ENCODE measurements at places on chromosomes 2 and 18. TPM values are rescaled to one million over a fixed set of nuclear protein-coding genes. Genes with fewer than 3 reads are reported as not detected.
A peak's percentile ranks its signal among the peaks of the same experiment; 100 is the strongest.

DNA sequence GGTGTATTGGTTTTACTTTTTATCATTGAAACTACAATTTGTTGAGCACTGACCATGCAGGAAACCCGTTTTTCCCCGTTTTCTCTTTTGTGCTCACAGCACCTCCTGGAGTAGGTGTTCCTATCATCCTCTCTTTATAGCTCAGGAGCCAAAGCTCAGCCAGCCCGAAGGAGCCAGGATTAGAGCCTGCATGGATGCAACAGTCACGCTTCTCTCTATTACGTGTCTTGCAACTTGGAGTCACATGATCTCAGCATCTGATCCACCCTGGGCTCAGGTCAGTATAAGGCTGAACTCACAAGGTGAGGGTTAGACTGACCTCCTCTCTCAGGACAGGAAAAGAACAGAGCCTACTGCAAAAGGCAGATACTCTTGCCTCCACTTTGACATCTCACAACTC is 150.5 kb downstream of the MBP start:
- DNase-seq: no peak

DNA sequence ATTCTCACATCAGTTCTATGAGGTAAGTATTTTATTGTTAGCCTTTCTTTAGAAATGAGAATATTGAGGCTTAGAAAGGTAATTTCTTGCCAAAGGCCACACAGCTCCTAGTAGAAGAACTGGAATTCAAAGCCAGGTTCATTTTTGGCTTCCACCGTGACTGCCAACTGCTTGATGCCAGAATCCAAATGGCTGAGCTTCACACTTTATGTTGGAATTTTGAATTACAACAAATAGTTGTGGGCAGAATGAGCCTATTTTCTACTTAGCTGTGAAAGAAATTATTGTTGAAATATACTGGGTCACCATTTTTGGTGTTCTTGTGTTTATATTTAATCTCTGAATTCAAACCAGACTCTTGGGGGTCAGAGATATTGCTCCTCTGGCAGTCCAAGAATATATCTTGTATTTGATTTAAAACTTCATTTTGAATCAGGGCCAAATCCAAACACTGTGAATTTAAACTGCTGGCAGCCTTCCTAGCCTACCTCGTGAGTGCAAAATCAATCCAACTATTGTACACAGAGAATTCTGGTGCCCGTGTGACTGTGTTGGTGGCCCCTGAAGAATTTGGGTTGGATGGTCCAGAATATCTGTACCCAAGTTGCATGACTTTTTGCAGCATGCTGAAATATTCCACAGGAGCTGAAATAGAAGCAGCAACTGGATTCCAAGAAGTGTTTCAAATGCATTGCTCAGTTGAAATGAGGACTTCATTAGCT is 35.6 kb upstream of the LPIN1 start:
- DNase-seq: no peak

GRCh38 chr18:78352910-78353309 is 626.7 kb upstream of the SALL3 start:
- peak; percentile 24 for DNase-seq

DNA sequence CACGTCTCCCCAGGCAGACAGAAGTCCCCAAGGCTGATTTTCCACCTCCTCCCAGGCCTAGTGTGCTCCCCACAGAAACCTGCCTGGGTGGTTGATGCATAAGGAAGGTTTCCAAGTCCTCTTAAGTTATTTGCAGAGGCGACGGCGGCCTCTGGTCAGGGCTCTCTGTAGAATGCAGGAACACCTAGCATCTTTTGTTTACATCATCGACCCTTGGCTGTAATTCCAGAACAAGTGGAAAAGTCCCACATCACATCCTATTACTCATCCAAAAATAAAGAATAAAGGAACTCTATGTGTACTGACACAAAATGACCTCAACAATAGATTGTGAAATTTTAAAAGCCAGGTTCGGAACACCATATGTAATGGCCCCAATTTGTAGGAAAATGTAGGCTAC is 211.1 kb downstream of the ALPK2 start:
- DNase-seq: no peak

DNA sequence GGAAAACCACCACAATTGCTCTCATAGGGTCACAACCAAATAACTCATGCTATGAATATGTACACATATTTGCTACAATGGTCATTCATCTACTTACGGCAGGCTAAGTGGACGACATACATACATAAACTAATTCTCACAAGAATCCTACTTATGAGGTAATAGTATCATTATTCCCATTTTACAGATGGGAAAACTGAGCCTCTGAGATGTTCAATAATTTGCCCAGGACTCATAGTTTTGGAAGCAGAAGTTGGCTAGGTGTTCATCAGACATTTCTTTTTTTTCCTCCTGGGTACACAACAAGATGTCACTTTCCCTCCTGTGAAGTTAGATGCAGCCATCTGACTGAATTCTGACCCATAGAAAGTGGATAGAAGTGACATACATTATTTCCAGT is 89.0 kb upstream of the PKDCC start:
- DNase-seq: no peak

GRCh38 chr2:162091325-162092007 is 17.5 kb upstream of the DPP4 start:
- peak; percentile 58 for DNase-seq

- DNase-seq: no peak
These were observed 56.1 kb downstream of the RPL37A start for GRCh38 chr2:216554755-216555154.

DNA sequence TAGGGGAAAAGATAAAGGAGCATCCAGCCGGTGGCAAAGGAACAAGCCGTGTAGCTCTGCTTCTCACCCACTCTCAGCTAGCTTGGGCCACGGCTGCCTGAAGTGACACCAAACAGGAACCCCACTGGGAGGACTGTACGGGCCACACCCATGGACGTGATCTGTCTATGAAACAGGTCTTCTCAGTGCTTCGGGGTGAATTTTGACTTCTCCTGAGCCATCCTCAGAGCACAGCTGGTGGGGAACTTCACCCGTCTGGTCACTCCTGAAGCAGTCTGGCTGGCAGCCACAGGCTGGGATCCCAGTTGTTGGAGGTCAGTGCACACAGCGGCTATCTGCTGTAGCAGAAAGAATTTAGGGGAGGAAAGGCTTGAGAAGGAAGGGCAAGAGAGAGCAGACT is 223.8 kb downstream of the FAM210A start:
- DNase-seq: no peak

DNA sequence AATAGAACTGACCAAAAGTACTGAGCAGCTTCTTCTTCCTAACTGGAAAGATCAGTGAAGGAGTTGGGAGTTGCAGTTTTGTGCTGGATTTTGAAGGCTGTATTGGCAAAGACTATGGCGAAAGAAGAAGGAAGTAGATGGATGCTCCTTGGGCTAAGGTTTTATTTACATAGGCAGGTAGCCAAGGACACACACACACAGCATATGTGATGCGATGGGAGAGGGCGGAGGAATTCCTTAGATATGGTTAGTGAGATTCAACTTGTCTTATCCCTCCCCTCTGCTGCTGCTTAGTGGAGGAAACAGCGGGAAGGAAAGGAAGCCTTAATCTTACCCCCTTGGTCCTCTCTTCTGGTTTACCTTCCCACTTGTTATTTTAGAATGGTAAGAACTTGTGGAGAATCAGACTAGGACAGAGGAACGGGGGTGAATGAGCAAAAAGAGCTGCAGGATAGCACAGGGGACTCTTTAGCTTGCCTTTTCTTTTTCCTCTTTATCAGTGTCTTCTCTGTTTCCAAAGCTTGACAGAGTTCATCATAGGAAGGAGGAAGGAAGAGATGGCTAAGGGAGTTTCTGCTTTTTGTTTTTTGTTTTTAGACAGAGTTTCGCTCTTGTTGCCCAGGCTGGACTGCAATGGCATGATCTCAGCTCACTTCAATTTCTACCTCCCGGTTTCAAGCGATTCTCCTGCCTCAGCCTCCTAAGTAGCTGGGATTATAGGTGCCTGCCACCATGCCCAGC is 87.9 kb downstream of the OSBPL6 start:
- DNase-seq: no peak

GRCh38 chr2:88010136-88010535 is 6.2 kb downstream of the RNU2-63P start:
- no peak for DNase-seq

- DNase-seq: no peak
These were observed 686.7 kb downstream of the TMEM182 start for GRCh38 chr2:103448495-103448894.

GRCh38 chr2:36597003-36597531 is 901 bp downstream of the FEZ2 start:
- DNase-seq: no peak

DNA sequence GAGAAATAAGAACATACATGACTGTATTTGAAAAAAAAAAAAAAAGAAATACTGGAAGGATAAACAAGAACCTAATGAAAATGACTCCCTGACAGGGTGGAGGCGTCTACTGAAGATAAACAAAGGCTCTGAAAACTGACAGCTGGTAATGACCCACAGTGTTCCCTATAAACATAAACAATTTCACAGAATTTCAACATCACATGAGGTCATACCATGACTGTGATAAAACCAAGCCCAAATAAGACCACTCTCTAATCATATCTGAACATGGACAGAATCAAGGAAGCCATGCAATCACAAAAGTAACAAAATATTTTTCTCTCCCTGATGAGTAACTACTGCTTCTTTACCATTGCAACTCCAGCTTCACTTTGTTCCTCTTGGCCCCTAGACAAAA is 159.3 kb downstream of the FAM124B start:
- DNase-seq: no peak

- DNase-seq: no peak
These were observed 31.5 kb downstream of the TMEM37 start for GRCh38 chr2:119463136-119463535.

DNA sequence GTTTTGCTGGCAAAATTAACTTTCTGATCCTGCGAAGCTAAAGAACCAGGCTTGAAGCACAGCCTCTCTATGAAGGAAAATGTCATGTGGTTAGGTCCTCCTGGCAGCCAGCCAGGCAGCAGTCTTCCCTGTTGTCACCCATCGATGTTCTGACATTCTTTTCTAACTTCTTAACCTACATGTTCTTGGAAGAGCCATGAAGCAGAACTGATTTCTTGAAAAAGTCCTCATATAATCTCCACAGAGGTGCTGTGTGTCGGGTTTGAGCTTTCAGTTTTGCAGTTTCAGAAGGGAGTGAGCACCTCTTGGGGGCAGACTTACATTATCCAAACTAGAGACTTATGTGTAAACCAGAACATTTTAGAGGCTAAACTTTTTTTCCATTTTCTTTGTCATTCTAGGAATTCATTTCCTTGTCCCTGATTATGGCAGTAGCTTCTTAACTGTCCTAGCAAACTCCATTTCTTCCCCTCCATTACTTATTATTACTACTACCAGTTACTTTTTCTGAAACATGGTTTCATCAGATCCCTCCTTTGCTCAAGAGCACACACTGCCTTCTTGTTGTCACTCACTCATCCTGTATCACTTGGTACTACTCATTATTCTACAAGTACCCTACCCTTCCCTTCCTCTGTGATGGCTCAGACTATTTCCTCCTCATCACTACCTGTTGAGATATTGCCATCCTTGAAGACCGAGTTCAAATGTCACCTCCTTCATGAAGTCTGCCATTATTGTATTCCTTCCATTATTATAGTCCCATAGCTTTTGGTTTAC is 31.1 kb downstream of the DOK1 start:
- DNase-seq: no peak

DNA sequence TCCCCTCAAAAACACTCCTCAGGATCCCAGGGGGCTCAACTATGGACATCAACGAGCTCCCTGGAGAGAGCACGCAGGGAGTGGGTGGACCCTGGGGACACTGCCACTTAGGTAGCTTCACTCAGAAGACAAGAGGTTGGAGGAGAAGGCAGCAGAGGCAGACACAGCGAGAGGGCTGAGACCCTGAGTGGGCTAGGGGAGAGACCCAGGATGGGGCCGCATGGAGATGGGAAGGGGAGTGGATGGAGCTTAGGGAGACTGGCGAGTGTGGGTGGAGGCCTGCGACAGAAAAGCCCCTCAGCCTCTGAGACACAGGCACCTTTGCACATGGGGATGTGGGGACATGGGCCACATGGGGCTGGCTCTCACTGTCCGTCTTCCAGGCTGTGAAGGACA is 70.9 kb downstream of the ASB1 start:
- no peak for DNase-seq

DNA sequence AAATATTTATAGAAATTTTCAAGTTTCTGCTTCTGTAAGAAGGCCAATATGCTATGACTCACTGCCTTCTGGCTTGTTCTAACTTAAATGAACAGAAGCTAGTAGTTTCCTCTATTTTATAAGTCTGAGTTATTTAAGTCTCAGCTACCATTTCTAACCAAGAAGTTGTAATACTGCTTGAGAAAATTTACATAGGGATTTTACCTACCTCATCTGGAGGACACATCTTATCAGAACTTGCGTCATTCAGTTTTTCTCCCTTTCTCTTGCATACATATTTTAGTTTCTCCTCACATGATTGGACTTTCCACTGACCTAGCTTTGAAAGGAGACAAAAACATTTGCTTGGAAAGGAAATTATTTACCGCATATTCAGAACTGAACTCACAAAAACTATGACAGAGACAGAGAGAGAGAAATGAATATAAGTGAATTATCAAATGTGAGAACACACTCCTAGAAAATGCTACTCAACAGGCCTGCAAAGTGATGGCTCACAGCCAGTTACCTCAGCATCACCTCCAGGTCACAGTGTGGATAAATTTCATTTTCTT is 81.1 kb upstream of the CD302 start:
- no peak for DNase-seq

DNA sequence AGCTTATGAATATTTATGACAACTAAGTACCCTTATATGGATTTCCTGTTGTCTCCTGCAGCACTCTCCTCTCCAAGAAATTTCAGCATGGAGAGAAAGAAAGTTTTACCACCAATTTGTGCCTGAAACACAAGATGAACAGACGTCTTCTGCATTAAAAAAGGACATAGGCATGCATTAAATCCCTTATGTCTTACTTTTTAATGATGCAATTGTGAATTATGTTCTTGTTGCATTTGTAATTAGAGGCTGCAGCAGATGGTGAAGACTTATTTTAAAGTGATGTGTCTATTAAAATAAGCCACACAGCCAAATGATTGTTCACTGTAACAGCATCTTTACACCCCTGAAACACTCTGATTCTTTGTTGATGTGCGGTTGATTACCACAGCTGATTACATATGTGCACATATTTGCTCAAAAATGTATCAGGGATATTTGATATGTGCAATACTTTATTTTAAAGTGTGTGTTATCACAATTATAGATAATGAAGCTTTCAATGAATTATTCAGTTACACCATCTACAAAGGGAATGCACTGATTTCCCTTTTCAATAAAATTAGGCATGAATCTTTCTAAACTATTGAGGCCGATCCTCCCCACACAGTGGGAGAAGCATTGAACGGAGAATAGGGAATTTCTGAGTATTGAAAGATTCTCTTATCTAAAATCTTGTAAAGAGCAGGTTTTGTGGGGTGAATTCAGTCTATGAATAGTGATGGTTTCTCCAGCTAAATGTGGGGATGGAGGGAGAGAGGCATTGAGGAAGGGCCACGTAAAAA is 585.1 kb downstream of the SLC4A3 start:
- DNase-seq: no peak

Gene DHX57
- total RNA-seq: 30.3 TPM

Gene IGFBP2
- 873 TPM for total RNA-seq

Gene MYO3B
- 0.44 TPM for total RNA-seq

Gene GALR1
- 0.07 TPM for total RNA-seq

Gene CHPF
- 84.8 TPM for total RNA-seq

Gene PLEKHA3
- 18.7 TPM for total RNA-seq

Gene STK36
- total RNA-seq: 42.7 TPM

All from WTC11 (cell line).